A549 treated with CORT108297 at 1 μM for 4 hours (cell line): ENCODE measurements at places on chromosomes 7 and 10. TPM values are rescaled to one million over a fixed set of nuclear protein-coding genes. Genes with fewer than 3 reads are reported as not detected.

Gene SPDYE11
- not detected in 5 replicates for total RNA-seq

Gene PFKP
- 465 to 544 TPM (median 523 TPM) in 5 replicates for total RNA-seq

Gene PTPRN2
- total RNA-seq = 0.64 to 1.1 TPM (median 0.82 TPM) in 5 replicates

Gene MBL2
- not detected in 5 replicates for total RNA-seq

Gene BICC1
- total RNA-seq = 18.0 to 27.3 TPM (median 21.2 TPM) in 5 replicates

Gene TCAF2
- total RNA-seq = 0.29 to 0.53 TPM (median 0.35 TPM) in 5 replicates

Gene PRXL2A
- total RNA-seq = 42.7 to 45.5 TPM (median 44.8 TPM) in 5 replicates

Gene EPDR1
- total RNA-seq = 73.7 to 89.0 TPM (median 76.8 TPM) in 5 replicates

Gene AOC1
- total RNA-seq = not detected in 5 replicates

Gene HOGA1
- 0.76 to 1.8 TPM (median 1.1 TPM) in 5 replicates for total RNA-seq
